ENCODE measurements at places on chromosomes 16 and 17.

- DNase-seq, result no peak
Observed at GRCh38 chr16:84330685-84331050, 36.0 kb downstream of the WFDC1 start.

GRCh38 chr16:87491522-87492290, 1.1 kb downstream of the ZCCHC14 start:
- DNase-seq, result no peak

DNA sequence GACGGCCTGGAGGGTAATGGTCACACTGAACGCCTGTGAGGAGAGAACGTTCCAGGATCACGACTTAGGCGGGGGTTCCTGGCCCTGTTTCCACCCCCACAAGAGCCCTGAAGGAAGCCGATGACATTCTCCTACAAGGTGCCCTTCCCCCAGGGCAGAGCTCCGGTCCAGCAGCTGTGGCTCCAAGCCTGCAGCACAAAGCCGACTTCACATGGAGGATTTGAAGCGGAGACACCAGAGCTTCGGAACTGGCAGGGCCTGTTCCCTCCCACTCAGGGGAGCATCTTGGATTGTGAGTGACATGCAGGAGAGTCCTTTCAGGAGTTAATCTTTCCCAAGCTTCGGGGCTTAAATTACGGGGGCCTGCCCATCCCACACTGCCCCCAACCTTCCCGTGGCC, 5.0 kb downstream of the FADS6 start:
- no peak for DNase-seq

DNA sequence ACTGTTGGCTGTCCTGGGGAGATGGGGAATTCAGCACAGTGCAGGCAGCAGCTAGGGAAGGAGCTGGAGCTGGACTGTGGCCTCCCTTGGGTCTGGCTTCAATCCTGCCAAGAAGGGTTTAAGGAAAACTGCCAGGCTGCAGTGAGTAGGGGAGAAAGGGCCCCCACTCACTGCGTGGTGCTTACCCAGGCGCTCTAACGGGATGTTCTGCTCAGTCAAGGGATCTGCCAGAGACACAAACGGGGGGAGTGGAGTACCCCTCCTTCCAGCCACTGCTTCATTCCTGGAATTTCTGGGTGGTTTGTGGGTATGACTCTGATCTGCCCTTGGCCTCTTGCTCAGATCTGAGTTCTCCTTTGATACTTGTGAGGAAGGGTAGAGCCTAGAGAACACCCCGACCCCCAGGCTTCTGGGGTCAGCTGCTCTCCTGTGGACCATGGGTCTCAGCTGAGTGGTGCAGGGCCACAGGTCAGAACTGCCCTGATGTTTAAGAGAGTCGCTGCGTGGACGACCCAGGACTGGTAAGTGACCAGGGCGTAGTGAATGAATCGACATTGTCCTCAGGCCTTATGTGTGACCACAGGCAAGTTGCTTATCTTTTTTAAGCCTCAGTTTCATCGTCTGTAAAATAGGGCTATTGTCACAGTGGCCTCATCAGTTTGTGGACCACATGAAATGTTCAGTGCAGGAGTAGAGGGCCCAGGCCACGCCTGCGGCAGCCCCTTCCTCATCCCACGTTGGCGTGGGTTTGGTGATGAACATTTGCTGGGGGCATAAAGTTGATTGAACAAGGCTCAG, 9.6 kb downstream of the CRISPLD2 start:
- no peak for DNase-seq

DNA sequence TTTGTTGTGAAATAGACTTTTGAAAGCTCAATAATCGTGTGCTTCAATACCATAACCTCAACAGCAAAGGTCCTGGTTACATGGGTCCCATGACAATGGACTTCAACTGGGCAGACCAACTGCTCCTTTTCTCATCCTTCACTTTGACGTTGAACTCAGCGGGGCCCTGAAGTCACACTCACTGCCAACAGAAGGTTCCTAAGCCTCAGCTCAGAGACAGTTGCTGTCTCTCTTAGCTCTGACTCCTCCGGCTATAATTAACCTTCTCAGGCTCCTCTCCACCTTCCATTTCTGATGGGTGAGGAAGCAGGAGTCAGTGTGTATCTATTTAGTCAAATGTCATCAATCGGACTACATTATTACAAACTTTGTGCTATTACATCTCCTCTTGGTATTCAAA, 23.8 kb downstream of the MPP3 start:
- DNase-seq, result no peak

GRCh38 chr16:83676086-83676485, 131.7 kb upstream of the HSBP1 start:
- DNase-seq, result no peak

- DNase-seq, result no peak
Observed at GRCh38 chr16:83648347-83648746, 159.4 kb upstream of the HSBP1 start.
